ENCODE measurements at places on chromosomes 12 and 14.
A peak's percentile ranks its signal among the peaks of the same experiment; 100 is the strongest.

- DNase-seq: no peak
These were observed 508.5 kb downstream of the FOXG1 start for GRCh38 chr14:29274890-29275596.

GRCh38 chr12:66047411-66048021, 83.0 kb downstream of the LLPH start:
- no peak for DNase-seq

- no peak for DNase-seq
These were observed 673.9 kb downstream of the SLC16A7 start for GRCh38 chr12:60269611-60270269.

GRCh38 chr14:23248601-23249000, 10.9 kb downstream of the RNF212B start:
- no peak for DNase-seq

DNA sequence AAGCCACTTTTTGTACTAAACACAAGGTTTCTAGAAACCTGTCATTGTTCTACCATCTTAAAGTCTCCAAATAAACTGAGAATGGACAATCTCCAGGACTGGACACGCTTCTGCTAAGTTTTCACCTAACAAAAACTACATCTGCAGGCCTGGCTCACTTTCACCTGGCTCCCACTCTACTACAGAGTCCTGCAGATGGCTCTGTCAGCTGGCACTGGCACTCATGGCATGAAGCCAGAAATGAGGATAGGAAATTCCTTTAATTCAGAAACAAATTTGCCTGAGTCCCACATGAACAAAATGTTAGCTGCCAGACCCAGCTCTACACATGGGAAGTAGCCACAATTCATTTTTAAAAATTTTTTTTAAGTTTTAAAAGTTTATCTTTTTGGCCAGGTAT, 42.1 kb downstream of the STXBP6 start:
- DNase-seq: no peak

- no peak for DNase-seq
These were observed 328.1 kb downstream of the ATP23 start for GRCh38 chr12:58269476-58269875.

DNA sequence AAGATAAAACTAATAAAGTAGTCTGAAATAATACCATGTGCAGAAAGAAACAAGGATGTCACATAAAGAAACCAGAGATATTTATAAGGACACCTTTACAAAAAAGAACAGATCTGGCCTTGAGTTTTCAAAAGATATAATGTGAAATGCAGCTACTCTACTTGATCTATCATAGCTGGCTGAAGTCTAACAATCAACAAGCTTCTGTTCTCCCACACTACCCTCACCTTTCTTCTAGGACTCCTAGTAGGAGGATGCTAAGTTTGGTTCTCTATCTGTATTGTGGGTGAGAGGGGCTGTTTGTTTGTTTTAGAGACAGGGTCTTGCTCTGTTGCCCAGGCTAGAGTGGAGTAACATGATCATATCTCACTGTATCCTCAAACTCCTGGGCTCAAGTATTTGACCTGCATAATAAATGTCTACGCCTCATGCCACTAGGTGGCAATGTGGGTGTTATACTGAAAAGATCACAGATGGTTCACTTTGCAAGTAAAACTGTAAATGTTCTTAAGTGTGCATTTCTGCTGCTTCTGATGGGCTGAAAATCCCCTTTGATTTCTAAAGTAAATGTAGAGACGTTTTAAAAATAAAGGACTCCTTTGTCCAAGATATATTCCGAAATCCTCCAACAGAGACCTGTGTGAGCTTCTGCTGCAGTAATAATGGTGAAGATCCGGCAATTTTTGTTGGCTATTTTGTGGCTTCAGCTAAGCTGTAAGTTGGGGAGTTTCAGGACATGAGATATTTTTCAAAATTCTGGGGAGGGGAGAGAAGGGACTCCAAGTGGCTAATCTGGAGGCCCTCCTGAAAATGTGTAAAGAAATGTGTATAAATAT, 269.3 kb downstream of the DAD1 start:
- DNase-seq: no peak

DNA sequence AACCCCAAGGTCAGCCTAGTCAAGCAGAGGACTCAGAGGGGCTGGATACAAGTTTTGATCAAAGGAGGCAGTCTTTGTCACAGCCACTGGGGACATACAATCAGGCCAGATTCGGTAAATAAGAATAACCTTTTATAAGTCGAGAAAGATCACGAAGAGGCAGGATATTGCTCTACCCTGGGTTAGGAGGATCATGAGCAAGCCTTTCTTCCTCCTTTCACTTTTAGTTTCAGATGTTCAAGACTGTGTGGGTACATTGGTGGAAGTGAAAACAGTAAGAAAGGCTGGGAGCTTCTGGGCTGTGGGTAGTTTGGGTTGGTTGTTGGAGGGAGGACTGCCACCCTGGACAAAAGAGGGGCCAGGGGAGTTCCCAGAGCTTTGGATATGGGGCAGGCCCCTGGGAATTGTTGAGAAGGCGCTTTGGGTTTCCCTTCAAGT, 127.7 kb downstream of the SNAPC1 start:
- peak; percentile 31 for DNase-seq

DNA sequence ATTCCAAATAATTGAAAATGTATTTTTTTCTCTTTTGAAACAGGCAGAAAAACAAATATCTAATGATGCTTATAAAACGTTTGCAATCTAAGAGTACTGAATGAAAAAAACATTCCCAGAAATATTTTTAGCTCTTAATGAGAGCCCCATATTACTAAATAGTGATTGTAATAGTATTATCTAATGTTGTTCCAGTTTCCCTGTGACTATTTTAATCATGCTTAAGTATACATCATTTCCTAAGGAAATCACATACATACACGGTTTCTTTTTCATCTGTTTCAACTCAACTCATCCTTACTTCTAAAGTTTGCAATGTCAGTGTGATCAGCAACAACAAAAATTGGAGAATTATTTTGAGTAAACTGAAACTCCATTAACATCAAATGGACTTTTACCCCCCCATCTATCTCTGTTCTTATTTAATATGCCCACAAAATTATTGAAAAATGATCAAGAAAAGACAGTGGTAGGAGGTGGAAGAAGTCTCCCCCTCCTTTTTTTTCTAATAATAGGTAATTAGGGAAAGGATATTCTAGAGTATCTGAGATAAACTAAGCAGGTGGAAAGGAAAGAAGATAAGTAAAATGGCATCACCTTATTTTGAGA, 530.1 kb upstream of the ATP2B1 start:
- DNase-seq: no peak

GRCh38 chr12:50174971-50175715, 8.0 kb upstream of the CERS5 start:
- DNase-seq: no peak

DNA sequence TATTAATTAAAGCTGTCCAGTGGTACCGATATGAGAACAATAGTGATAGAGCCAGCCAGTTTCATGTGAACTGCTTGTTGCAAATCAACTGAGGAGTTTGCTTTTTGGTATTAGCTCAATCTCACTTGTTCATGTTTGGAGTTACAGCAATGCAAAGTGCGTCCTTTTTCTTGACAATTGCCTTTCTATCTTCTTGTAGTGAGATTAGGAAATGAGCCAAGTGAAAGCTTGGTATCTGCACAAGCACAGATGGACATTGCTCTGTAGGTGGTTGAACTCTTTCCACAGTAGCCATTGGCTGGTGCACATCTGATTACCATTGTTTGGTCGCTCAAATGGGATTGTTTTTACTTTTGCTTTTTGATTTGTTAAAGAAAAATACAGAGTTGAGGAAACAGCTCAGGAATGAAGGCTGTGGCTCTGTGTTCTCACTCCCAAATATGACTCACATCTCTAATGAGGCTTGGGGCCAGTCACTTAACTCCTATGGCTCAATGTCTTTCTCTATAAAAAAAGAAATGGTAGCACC, 241.4 kb downstream of the BMP4 start:
- no peak for DNase-seq

GRCh38 chr14:23861666-23862065, 91.9 kb upstream of the DHRS4 start:
- DNase-seq: no peak

- DNase-seq: no peak
These were observed 11.7 kb upstream of the MYL2 start for GRCh38 chr12:110932046-110932445.

- no peak for DNase-seq
These were observed 15.2 kb downstream of the FGFR1OP2 start for GRCh38 chr12:26953447-26953846.
